ENCODE measurements at places on chromosomes 1 and 21.

GRCh38 chr1:34907487-34908090 is 21.9 kb downstream of the DLGAP3 start:
- DNase-seq: no peak

GRCh38 chr1:164982545-164982944 is 374.0 kb downstream of the LMX1A start:
- no peak for DNase-seq

DNA sequence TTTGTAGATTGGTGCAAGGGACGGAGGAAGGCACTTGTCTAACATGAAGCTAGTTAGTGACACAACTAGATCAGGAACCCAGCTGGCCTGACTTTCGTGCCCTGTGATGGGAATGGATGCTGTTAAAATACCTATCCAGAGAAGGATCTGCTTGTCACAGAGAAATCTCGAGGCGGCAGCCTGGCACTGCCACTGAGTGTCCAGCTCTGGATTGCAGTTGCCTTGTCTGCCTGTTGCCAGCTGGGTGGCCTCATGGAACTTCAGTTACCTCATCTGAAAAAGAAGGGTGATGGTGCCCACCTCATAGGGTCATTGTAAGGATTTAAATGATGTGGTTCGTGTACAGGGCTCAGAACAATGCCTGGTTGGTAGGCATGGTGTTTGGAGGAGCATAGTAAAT is 2.4 kb upstream of the PKP1 start:
- no peak for DNase-seq

- DNase-seq: no peak
These were observed 34.6 kb upstream of the IFNGR2 start for GRCh38 chr21:33368576-33368975.

- no peak for DNase-seq
These were observed 20.8 kb downstream of the KCNJ15 start for GRCh38 chr21:38277501-38278131.

GRCh38 chr1:87501738-87502137 is 173.1 kb downstream of the LMO4 start:
- no peak for DNase-seq

- DNase-seq: no peak
These were observed 5.8 kb upstream of the CCDC27 start for GRCh38 chr1:3746389-3746829.

DNA sequence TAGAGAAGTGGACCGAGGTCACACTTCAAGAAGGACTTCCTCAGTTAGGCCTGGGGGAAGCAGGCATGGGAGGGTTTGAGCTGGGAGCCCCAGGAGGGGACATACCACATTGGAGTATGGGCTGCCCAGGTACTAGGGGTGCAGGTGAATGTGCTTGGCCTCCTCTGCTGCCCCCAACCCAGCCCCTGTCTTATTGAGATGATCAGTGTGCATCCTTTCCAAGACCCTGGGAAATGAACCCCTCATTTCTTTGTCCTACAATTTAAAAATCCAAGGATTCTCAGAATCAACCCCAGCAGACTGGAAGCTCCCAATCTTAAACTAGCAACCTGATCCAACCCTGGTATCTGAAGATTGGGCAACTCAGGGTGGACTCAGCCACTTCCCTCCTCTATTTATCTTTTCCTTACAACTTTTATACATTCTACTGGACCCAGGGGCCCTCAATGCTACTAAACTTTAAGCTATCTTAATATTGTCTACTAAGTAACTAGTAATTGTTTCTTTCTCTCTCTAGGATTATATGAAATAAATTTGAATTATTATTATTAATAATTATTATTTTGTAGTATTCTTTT is 9.1 kb downstream of the MEX3A start:
- no peak for DNase-seq

DNA sequence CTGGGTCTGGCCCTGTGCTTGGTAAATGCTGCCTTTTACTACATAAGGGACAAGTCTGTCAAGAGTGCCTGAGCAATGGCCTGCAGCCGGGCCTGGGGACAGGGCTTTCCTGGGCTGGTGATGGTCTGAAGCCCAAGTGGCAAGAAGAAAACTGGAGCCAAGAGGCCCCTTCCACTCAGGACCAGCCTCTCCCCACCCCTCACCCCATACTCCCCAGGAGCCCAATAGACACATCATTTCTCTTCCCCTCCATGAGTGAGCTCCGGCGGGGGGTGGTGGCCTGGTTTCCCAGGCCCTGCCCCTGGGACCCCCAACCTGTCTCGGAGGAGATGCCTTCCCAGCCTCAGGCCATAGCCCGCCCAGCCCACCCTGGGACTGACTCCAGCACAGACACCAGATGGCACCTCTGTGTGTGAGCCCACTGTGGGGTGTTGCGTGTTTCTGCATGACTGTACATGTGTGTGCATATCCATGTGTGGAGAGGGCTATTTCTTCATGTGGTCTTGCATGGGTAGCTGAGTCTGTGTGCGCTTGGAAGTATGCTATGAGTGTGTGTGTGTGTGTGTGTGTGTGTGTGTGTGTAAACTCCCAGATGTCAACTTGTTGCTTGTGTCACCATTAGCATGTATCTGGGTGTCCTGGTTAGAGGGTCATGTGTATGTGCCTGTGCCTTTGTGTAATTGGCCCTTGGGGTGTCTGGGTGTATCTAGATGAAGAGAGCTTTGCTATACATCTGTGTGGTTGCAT is 14.3 kb upstream of the LRP8 start:
- DNase-seq: peak; percentile 13

GRCh38 chr1:18190598-18190997 is 83.0 kb downstream of the IGSF21 start:
- no peak for DNase-seq

- DNase-seq: no peak
These were observed 831.1 kb downstream of the LRRIQ3 start for GRCh38 chr1:73366734-73367413.

DNA sequence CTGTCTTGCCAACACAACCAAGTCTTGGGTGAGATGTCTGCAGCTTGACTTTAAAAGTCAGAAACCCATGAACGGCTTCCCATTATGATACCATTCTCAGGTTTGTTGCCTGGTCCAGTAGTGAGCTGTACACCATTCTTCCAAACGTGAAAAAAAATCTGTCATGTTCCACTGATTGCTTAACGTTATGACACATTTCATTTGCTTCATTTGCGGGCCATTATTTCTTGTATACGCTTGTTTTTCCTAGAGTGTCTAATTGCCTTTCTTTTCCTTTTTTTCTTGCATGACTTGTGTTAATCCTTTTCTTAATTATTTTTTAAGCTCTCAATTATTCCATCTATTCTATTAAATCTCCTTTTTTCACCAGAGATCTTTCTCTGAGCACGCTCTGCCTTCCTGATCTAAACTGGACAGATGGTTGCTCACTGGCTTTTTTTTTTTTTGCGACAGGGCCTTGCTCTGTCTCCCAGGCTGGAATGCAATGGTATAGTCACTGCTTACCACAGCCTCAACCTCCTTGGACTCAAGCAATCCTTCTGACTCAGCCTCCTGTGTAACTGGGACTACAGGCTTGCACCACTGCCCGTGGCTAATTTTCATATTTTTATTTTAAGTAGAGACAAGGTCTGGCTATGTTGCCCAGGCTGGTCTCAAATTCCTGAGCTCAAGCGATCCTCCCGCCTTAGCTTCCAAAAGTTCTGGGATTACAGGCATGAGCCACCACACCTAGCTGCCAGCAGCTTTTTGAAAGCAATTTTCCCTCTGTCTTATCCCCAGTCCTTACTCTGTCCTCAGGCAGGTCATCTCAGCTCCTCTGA is 31.7 kb upstream of the CAMTA1 start:
- no peak for DNase-seq

GRCh38 chr21:34606621-34607020 is 8.3 kb downstream of the RCAN1 start:
- no peak for DNase-seq

DNA sequence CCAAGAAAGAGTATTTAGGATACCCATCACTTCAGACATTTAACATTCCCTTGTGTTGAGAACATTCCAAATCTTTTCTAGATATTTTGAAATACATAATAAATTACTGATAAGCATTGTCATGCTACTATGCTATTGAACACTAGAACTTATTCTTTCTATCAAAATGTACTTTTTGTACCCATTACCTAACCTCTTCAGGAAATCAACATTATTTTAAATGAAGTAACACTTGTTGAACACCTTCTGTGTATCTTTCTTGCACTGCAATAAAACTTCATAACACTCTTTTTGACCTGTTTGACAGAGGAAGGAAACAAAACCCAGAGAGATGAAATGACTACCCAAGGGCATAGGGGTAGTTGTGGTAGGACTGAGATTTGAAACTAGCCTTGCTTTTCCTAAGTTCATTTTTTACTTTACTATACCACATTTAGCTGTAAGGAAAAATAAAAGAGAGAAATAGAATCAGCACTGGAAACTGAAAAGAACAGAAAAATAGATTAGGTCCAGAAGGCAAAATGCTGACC is 99.4 kb downstream of the UCHL5 start:
- DNase-seq: no peak

GRCh38 chr1:167467126-167467710 is 51.1 kb downstream of the CD247 start:
- no peak for DNase-seq

- DNase-seq: no peak
These were observed 185.4 kb downstream of the DYRK1A start for GRCh38 chr21:37551993-37552355.

- DNase-seq: no peak
These were observed 30.9 kb downstream of the SELL start for GRCh38 chr1:169680377-169681019.

DNA sequence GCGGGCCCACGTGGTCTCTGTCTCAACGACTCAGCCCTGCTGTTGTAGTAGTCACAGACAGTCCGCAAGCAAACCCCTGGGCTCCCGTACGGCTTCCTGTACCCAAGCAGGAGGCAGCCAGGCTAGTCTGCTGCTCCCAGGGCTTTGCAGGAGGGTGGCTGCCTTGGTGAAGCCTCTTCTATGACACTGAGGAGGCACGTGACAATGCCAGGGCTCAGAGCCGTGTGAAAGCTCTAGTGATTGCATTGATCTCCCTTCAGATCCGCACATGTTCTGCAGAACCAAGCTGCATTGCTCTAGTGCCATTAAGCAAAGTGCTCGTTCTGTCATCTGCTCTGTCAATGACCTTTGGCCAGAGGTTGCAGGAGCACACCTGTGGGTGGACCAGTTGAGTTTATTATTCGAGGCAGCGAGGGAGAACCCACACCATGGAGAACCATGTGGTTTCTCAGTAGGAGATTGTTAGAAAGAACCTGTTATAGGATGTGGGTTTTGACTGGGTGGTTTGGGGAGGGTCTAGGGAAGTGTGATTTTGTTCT is 18.0 kb downstream of the UMODL1 start:
- DNase-seq: no peak

- DNase-seq: no peak
These were observed 12.5 kb downstream of the S100A10 start for GRCh38 chr1:151981178-151981525.

- DNase-seq: no peak
These were observed 6.4 kb downstream of the FNDC7 start for GRCh38 chr1:108718927-108719655.

DNA sequence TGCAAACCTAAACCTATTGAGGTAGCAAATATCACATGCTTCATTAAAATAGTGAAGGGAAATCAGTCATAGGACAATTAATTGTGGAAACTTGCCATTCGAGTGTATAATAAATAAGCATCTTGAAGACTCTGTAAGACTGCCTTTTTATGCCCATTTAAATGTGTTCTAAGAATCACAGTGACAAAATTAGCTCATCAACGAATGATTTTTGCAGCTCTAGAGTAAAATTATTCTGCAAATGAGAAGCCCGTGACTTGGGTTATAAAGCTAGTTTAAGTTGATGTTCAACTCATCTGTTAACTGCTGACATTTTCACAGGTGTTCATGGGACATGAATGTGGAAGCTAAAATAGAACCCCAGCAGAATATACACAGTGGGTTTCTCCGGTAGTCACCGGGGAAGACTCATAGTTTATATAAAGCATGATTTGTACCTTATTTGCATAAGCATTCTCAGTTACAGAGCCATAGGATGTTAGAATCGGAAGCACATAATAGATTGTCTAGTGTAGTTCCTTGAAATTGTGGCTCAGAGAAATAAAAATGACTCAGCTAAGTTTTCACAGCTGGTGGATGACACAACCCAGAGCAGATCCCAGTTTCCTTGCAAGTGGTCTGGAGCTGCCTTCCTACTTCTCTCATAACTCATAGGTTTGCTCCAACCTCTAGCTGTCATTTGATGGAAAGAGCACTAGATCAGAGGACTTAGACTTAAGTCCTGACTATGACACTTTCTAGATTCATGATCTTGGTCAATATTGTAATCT is 107.3 kb downstream of the UCHL5 start:
- DNase-seq: no peak

- no peak for DNase-seq
These were observed 172.8 kb downstream of the ST6GALNAC3 start for GRCh38 chr1:76247261-76247852.

DNA sequence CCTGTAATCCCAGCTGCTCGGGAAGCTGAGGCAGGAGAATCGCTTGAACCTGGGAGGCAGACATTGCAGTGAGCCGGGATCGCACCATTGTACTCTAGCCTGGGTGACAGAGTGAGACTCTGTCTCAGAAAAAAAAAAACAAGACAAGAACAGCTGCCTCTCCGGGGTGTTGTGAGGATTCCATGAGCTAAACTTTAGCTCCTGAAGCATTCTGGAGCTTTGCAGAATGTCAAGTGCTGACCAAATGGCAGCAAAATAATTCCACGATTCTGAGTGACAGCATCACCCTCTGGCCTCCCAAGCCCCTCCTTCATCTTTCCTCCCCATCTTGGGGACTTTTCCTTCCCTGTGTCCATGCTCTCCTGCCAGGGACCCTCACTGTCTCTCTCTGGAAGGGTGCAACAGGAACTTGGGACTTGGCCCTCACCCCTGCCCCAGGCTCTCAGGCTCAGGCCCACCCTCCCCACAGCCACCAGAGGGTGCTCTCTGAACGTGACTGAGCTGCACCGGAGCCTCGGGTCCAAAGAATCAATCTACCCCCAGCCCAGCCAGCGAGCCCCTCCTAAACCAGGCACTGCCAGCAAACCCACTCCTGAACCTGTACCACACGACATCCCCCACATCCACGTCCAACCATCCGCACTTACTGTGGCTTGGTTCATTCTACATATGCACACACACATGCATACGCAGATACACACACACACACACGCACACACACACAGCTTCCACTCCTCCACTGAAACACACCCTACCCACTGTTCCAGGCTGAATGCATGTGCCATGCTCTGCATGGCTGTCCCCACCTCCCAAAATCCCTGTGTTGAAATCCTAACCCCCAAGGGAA is 45.7 kb downstream of the ACOT7 start:
- DNase-seq: peak; percentile 73

DNA sequence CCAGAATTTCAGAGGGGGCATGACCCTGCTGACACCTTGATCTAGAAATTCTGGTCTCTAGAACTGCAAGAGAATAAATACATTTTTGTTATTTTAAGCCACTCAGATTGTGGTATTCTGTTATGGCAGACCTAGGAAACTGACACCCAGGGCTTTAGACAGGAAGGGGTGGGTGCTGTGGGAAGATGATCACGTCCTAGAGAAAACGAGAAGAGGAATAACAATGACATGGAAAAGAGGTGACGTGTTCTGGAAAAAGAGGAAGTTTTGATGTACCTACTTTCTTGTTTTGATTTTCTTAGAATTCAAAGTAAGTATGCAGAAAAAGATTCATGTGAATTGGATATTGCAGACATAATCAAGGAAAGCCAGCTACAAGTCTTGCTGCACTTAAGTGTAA is 232.9 kb upstream of the RUNX1 start:
- no peak for DNase-seq

- no peak for DNase-seq
These were observed 122.0 kb downstream of the GLIS1 start for GRCh38 chr1:53616927-53617326.
